GOT3 (cell line): ENCODE measurements at places on chromosomes 5 and 9.

- DNase-seq, result no peak
These were observed 107.1 kb downstream of the PALM2AKAP2 start for GRCh38 chr9:109887079-109887478.

GRCh38 chr5:154916874-154917273, 21.1 kb downstream of the GEMIN5 start:
- no peak for DNase-seq

DNA sequence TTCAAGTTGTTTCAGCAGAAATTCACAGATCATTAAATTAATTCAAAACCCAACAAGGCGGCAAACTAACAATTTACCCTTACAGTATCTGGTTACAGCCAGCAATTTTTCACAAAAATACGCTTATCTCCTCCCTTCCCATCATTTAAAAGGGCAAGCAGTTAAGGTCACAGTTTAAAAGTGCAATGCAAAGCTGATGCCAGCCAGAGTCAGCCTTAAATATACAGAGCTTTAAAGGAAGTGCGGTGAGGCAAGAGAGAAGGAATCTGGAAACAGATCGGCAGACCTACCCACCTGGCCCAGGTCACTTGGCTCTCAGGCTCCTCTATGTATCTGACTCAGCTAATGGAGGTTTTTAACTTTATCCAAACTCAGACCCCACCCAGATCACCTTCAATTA, 31.0 kb downstream of the EPB41L4A start:
- no peak for DNase-seq

DNA sequence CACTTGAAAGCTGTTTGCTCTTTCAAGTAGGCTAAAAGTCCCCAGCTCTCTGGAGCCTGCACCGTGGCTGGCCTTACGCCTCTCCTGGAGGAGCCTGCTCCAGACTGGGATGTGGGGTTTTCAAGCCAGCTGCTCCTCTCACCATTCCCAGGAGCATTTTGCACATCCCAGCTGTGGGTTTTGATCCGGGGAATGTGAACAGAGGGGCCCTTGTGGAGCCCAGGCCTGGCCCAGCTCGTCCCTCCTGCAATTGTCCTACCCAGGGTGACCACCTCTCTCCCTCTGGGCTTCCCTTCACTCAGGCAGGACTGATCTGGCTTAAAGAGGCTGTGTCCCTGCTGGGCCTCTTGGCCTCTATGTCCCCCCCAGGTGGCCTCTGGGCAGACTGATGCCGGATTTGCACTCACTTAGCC, 32.5 kb upstream of the TIFAB start:
- DNase-seq, result no peak

DNA sequence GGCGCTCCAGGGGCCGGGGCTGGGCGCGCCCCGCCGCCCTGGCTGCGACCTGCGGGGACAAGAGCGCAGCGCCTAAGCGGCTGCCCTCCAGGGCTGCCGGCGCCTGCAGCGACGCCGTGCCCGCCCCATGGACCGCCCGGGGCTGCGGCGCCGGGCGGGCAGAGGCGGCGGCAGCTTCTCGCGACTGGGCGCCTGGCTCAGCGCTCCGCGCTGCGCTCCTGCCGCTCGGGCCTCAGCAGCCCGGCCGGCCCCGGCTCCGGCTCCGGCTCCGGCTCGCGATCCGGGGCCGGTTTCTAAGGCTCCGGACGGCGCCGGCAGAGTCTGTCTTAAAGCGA, at the start of gene PITX1:
Gene PITX1, minus strand, starts transcription at position 328 of the 335 bp plus-strand sequence. CDS start 347 bp downstream, outside the sequence.
- no peak for DNase-seq

GRCh38 chr9:124297551-124297901, 39.8 kb downstream of the NEK6 start:
- no peak for DNase-seq

DNA sequence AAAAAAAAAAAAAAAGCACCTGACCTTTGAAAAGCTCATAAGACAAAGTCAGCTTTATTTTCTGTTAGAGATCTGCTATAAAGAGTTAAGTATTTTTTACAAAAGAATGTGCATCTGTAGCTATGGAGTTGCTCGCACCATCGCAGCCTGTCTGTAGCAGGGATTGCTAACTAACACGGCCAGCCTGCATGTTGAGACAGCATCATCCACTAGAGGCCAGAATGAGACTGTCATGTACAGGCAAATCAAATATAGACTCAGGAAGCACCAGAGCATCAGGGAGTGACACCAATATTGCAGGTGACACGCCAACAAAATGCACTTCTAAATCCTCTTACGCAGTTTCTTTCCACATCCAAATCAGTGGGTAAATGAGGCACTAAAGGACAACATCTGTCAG, 136.3 kb upstream of the RASEF start:
- DNase-seq, result no peak

DNA sequence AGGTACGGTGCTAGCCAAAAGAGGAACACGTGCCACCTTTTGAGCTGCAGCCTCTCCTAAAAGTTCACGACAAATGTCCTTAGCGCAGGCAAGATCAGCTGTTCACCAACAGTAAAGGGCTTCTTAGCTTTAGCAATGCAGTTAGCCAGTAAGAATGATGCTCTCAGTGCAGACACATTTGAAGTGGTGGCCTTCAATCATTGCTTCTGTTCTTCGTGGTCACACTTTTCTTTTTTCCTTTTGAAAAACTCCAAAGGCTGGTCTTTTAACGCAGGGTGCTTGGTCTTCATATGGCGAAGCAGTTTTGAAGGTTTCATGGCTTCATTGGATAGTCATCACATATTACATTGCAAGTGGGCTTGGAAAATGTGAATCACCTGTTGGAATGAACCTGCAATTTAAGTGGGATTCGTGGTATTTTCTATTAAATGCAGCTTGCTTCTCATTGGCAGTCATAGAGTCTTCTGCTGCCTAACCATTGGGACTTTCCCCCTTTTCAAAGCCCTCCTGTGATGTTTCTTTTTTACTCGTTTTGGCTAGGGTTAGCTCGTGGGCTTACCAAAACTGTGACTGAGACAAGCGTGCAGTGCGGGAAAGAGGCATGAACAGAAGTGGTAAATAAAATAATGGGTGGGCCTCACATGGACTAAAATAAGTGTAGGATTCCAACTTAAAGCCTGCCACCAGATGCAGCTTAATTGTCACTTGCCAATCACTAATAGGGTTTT, 100.9 kb downstream of the MRPL36 start:
- DNase-seq, result no peak

GRCh38 chr5:149254506-149254905, 17.2 kb upstream of the AFAP1L1 start:
- DNase-seq, result no peak

DNA sequence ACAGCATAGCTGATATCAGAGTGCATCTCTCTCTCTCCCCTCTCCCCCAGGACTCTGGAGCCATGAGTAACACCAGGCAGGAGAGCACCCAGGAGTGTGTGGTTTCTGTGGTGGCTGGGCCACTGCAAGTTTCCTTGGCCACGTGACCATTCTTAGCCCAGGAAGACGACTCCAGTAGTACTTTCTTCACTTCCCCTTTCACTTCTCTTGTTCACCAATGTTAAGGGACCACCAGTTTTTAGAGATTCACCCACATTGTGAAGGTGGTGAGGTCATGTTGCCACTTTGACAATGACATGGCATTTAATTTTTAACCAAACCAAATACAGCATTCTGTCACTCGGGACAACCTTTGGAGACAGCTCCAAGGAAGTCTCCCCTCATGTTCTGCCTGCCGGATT, 17.9 kb upstream of the DAPK1 start:
- no peak for DNase-seq

DNA sequence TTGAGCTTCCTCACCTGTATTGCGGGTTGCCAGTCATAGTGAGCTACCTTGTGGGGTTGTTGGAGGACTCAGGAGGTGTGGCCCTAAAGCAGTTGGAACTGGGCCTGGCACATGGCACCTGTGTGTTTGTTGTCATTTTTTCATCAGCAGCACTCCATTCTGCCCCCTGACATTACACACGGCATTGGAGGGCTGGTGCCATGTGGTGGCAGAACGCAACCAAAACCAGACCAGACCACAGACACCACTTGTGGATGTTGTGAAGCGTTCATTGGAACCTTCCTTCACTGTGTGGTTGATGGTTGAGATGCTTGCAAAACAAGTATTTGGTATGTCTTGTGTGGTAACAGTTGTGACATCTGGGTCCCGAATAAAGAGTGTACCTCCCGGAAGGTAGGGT, 113.2 kb upstream of the ERCC6L2 start:
- DNase-seq, result no peak

GRCh38 chr9:88045686-88046085, 71.4 kb upstream of the CDK20 start:
- DNase-seq, result no peak

- no peak for DNase-seq
These were observed 51.2 kb upstream of the CTSL start for GRCh38 chr9:87674565-87675299.

DNA sequence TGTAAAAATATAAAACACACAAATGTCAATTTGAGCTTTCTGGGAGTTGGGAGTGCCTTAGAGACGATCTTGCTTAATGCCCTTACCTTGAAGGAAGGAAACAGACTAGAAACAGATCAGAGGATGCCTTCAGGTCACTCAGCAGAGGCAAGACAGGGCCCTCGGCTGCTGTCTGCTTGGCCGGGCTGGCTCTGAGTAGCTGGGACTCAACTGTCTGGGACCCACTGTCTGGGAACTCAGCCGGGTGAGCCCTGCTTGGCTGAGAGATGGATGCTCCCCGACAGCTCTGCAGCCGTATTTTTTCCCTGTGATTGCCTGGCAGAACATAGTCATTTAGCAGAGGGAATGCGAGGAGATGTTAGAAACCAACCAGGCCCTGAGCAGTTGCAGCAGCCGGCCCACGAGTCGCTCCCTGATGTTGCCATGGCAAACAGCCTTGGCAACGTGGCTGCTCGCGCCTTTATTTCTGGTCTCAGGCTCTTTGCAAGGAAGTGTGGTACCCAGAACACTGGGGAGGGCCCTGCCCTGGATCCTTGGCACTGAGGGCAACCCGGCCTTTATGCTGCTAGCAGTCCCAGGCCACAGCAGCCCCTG, 10.9 kb downstream of the PPARGC1B start:
- no peak for DNase-seq

DNA sequence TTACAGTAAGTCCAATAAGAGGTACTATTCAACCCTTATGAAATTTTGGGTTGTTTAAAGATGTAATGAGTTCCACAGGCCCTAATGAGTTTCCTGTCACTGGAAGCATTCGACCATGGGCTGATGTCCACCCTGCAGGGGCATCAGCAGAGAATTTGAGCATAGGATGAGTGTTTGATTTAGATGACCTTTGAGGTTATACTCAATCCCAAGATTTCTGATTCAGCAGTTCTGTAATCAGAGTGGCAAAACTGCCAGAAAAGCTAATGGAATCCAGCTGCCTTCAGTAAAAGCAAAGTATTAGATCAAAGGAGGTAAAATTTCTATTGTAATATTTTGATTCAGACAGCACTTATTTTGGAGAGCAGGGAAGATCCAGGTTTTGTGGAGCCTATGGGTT, 68.3 kb downstream of the COX7C start:
- DNase-seq, result no peak

DNA sequence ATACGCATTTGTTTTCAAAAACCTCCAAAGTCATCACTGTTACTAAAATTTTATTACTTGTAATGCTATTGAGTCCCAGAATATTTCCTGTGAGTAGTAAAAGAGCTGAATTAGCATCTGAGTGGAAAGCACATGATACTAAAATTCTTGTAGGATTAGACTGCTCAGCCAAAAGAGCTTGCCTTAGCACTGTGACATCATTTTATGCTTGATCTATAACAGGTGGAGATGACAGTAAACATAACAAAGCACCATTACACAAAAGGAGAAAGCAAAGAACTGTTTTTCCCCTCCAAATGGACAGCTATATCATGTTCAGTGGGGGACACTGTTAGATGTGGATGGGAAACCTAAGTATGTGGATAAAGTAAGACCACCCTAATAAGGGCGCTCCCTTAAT, 5.8 kb upstream of the JAK2 start:
- no peak for DNase-seq

- DNase-seq, result no peak
These were observed 111.7 kb downstream of the EDIL3 start for GRCh38 chr5:84272771-84273516.

- no peak for DNase-seq
These were observed 185.5 kb upstream of the OTULINL start for GRCh38 chr5:14396066-14396465.

GRCh38 chr9:37959976-37960375, 56.0 kb upstream of the SLC25A51 start:
- DNase-seq, result no peak

DNA sequence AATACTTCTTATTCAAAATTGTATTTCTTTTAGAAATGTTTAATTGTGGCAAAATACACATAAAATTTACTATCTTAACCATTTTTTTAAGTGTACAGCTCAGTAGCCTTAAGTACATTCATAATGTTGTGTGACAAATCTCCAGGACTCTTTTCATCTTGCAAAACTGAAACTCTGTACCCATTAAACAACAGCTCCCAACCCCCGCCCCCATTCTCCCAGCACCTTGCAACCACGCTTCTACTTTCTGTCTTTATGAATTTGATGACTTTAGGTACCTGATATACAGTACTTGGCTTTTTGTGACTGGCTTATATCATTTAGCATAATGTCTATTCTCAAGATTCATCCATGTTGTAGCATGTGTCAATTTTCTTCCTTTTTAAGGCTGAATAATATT, 2.8 kb upstream of the IL5 start:
- DNase-seq, result no peak

- no peak for DNase-seq
These were observed 7.0 kb downstream of the CSF2 start for GRCh38 chr5:132080595-132080994.

DNA sequence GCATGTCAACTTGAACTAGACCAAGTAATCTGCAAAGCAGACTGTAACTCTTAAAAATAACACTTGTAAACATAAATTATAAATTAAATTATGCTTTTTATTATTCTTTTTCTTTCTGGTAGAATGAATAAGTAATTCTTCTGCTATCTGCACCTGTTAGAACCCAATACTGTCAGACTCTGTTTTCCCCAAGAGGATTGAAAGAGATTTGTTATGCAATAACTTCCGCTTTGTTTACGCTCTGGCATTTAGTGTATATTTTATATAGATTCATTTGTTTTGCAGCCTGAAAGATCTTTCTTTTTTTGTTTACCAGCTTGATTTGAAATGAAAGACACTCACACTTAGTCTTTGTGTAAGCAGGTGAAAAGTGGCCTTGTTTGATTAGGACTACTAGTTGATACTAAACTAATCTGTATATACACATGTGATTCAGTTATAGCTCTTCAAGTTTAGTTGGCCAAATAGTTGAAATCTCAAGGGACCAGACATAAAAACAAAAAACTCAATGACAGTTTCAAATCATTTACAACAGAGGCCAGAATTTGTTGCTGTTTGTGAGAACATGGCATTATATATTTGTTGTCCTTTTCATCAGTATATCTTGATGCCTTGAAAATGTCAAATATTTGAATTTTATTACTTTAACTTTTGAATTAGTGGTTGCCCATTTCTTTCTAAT, 155.8 kb downstream of the PBX3 start:
- DNase-seq, result no peak

- DNase-seq, result no peak
These were observed 335.0 kb downstream of the ARRDC3 start for GRCh38 chr5:91048073-91048472.

DNA sequence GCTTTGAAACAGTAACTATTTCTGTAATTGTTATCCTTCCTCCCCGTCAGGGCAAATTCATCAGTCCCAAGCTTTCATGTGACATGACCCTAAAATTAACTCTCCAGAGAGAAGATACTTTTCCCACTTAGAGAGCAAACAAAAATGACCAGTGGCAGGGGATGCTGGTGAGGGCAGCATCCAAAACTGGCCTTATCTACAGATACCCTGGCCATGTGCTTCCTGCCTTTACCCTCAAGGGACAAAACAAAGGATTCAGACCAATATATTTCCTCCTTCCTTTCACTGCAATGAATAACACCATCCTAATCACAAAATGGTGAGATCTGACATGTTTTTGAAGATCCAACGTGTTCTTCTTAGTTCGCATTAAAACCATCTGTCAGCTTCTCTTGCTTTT, 267.2 kb downstream of the MAN2A1 start:
- DNase-seq, result no peak

- DNase-seq, result no peak
These were observed 35.5 kb downstream of the FBXO10 start for GRCh38 chr9:37540634-37541033.
